ENCODE measurements at places on chromosomes 6 and 20.
A peak's percentile ranks its signal among the peaks of the same experiment; 100 is the strongest.

GRCh38 chr6:29336269-29336668 lies 32.4 kb downstream of the OR5V1 start:
- DNase-seq, result no peak

- no peak for DNase-seq
Measured at GRCh38 chr20:4068708-4069107, 53.4 kb upstream of the RNF24 start.

GRCh38 chr6:155946860-155947259 lies 491.2 kb upstream of the NOX3 start:
- no peak for DNase-seq

GRCh38 chr6:55901765-55902270 lies 26.4 kb upstream of the BMP5 start:
- DNase-seq, result no peak

DNA sequence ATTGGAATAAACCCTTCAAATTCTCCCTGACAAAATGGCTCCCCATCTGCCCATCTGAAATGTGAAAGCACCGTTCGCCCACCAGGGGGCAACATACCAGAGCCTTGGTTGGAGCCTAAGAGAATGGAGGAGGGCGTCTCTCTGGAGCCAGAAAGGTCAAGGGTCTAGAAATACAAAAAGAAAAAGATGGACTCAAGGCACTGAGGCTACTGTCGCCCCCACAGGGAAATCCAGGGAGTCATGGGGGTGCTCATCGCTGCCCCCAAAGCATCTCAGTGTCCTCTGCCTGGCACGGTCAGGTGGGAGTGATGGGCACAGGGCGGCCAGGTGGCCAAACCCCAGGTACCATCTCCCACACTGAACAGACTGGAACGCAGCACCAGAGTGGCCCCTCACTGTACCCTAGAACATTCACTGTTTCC lies 136.3 kb downstream of the ZMYND8 start:
- DNase-seq, result peak; percentile 20

- no peak for DNase-seq
Measured at GRCh38 chr6:149918151-149918905, 4.6 kb downstream of the RAET1G start.
